ENCODE measurements at places on chromosomes 3 and 15.

GRCh38 chr15:27767918-27768640 lies 331.0 kb downstream of the OCA2 start:
- no peak for DNase-seq

DNA sequence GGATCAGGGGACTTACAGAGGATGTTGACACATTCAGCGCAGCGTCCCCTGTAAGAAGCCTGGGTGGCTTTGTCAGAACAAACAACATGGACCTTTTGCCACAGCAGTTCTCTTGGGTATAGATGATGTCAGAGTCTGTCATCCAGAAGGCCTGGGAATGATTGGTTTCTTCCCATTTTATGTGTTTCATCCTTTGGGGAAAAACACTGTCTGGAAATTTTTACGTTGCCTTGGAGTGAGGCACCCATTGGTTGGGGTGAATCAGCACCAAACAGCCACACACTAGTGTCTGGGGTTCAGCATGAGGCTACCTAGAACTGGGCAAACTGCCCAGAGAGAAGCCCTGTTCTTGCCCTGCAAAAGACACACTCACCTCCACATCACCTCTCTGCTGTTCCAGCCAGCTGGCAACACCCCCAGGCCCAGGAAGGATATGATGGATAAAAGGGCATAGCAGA lies 123.0 kb downstream of the FAM43A start:
- no peak for DNase-seq

DNA sequence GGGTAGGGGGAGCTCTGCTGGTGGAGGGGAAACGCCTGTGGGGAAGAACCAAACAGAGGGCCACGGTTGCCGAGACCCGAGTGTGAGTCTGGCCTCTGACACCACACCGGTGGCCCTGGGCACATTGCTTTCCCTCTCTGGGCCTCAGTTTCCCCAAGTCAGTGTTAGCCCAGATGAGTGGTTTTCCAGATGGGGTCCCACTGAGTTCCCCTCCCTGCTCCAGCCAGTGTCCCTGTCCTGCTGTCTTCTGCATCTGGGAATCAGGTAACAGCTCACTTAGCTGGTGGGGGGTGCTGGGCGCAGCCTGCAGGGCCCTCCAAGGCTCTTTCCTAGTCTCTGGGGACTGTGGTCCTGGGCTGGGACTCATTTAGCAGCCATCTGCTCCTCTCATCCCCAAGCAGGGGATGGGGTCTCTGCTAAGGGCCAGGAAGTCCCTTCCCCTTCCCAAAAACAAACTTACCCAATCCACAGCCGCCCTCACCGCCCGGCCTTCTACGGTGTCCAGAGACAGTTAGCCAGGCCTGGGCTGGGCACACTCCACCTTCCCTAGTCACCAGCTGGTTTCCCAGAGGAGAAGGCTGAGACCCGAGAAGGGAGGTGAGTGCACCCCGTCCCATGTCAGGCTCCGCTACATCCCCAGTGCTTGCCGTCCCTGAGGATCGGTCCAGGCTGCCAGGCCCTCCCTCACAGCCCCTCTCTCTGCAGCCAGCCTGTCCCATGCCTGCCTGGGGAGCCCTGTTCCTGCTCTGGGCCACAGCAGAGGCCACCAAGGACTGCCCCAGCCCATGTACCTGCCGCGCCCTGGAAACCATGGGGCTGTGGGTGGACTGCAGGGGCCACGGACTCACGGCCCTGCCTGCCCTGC lies 676 bp downstream of the GP9 start:
- no peak for DNase-seq

- no peak for DNase-seq
Measured at GRCh38 chr3:46906471-46907058, 29.0 kb downstream of the PTH1R start.

DNA sequence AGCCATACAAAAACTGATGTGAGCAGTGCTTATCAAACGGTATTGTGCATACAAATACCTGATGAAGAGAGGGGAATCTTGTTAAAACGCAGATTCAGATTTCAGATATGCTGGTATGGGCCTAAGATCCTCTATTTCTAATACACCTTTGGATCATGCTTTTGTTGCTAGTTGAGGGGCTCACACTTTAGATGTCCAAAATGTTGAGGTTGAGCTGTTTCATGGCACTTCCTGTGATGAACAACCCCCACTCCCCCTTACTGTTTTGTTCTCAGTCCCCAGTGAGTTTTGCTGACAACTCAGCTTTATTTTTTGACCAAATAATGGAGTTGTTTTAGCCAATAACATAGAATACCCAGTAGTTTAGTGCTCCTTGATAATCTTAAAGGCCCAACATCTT lies 53.2 kb downstream of the ROBO2 start:
- DNase-seq: no peak

DNA sequence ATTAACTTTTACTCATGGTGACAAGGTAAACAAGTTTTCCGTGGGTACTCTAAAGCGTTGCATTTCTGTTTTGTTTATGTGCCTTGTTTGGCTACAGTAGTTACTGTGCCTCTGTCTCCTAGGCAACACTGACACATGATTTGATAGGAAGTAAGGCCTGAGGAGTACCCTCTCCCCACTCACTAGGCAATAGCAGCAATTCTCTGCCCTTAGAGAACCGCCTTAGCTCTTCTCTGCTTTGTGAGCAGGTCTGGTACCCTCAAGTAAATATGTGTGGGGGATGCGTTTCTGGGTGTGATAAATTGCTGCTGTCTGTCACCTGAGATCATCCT lies at the start of gene IL5RA:
Gene IL5RA (minus strand): TSS at position 76 of the 332 bp plus-strand sequence. CDS start 5,390 bp downstream, outside the sequence.
- no peak for DNase-seq

GRCh38 chr3:17466028-17466427 lies 276.4 kb downstream of the TBC1D5 start:
- DNase-seq: no peak

DNA sequence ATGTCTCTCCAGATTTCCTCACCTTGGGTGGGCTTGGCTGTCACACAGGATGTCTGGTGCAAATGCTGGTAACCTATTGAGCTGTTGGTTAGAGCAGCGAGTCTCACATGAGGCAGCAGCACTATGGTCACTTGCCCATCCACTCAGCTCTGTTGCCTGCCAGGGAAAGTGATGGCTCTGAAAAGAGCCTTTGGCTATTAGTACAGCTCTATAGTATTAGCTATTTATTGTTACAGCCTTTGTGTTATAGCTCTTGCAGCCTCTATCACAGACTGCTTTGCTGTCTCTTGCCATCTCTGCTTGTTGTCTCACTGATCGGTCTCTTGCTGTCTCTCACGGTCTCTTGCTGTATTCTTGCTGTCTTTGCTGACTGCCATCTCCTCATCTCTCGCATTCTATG lies 114.3 kb downstream of the MFSD1 start:
- DNase-seq: no peak

GRCh38 chr15:52419494-52419893 lies 109.2 kb downstream of the MYO5A start:
- DNase-seq: no peak

DNA sequence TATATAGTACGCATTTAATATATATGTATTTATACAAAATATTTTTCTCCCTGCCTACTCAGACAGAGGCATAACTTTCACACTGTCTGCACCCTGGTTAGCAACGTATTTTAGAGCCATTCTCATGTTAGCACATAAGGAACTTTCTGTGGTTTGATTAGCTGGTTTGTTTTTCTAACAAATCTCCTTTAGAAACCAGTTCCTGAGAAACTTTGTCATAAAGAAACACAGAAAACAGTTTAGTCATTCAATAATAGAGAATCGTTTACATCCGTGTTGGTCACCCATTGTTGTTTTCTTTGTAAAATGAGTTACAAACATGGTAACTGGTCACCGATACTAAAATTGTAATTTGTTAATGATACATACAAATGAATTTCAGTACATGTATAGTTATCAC lies 5.9 kb upstream of the NGRN start:
- DNase-seq: no peak

GRCh38 chr3:124847051-124847450 lies 40.1 kb downstream of the ITGB5 start:
- no peak for DNase-seq

DNA sequence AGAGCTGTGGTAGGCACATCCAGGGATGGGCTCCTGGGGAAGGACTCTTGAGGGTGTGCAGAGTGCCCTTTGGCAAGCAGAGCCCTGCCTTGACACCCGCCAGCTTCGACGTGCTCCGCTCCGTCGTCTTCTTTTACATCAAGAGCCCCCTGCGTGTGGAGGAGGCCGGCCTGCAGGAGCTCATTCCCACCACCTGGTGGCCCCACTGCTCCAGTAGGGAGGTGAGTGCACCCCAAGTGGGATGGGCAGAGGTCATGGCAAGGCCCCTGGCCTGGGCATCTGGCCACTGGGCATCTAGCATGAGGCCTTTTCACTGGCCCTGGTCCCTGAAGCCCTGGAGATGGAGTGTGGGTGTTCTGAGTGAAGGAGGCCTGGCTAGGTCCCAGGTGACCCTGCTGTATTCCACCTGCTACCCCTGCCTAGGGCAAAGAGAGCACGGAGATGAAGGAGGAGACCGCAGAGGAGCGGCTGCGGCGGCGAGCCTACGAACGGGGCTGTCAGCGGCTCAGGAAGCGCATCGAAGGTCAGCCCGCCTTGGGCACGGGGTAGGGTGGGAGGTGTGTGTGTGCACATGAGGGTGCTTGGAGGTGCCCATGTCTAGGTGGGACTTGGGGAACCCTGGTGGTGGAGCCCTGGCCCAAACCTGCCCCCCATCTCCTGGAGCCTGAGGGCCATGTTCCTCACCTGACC lies 12.2 kb downstream of the RNF123 start:
- DNase-seq: no peak

- no peak for DNase-seq
Measured at GRCh38 chr3:69491975-69492374, 106.1 kb upstream of the FRMD4B start.

- DNase-seq: no peak
Measured at GRCh38 chr3:17755836-17756235, 13.4 kb upstream of the TBC1D5 start.

- DNase-seq: no peak
Measured at GRCh38 chr15:33135355-33135781, 59.1 kb downstream of the FMN1 start.

GRCh38 chr15:84748274-84749110 lies at the start of gene ZNF592:
ZNF592 (plus strand) TSS chr15:84748592; CDS start chr15:84782676, 34,084 bp downstream.
- peak; percentile 39 for DNase-seq

- DNase-seq: no peak
Measured at GRCh38 chr3:128319741-128320141, 146.9 kb downstream of the DNAJB8 start.

DNA sequence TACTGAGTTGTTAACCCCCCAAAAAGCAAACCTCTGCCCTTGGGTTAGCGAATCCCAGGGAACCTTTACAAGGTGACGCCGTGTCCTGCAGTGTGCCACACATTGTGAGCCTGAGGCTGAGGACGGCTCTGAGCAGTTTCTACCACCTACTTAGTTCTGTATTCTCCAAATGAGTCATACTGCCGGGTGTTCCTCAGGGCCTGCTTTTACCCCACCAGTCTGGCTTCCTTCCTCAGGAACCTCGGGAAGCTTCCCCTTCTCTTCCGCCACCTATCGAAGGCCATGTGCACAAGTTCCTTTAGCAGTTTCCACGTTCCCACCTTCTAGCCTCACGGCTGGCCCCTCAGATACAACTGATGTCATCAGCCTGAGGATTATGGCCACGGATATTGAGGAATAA lies 384.0 kb upstream of the TPM1 start:
- no peak for DNase-seq

- no peak for DNase-seq
Measured at GRCh38 chr3:175073219-175073905, 214.2 kb downstream of the NAALADL2 start.

GRCh38 chr3:171429635-171430034 lies 30.6 kb downstream of the TNIK start:
- no peak for DNase-seq

DNA sequence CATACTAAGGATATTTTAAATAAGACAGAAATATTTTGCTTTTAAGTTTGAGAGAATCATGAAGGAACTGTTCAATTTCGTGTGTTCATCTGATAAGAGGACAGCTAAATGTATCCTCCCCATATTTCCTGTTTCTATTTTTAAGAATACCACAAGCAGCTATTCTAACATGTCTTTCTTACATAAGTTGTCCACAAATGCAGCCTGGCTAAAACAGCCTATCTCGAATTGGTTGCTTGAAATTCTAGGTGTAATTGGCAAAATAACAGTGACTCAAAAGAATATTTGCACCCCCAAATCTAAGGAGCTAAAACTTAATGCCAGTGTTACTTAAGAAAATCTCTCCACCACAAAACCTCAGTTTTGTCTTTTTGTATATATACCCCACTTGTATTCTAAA lies 35.0 kb downstream of the BTLA start:
- no peak for DNase-seq

DNA sequence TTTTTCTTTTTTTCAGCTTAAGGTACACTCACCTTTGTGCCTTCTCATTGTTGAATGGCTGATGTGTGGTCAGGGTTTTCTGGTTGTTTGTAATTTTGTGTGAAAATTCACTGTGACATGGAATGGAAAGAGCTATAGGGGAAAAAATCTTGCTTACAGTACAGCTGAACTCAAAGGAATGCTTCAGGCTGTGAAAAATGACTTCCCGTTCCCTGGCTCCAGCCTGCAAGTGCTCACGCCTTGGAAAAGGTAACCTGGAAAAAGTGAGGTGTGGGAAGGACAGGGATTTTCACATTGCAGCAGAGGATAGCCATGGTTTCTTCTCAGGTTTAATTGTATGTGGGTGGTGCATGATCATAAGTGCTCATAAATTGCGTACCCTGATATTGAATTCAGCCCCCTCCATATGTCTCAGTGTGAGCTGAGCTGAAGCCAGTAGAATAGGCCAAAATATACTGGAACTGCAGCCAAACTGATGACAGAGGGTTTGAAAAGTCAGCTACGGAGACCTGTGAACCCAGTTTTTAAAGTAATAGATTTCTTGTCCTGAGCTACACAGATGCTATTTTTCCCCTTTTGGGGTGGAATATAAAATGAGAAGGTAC lies 228.7 kb upstream of the RASGRP1 start:
- no peak for DNase-seq

DNA sequence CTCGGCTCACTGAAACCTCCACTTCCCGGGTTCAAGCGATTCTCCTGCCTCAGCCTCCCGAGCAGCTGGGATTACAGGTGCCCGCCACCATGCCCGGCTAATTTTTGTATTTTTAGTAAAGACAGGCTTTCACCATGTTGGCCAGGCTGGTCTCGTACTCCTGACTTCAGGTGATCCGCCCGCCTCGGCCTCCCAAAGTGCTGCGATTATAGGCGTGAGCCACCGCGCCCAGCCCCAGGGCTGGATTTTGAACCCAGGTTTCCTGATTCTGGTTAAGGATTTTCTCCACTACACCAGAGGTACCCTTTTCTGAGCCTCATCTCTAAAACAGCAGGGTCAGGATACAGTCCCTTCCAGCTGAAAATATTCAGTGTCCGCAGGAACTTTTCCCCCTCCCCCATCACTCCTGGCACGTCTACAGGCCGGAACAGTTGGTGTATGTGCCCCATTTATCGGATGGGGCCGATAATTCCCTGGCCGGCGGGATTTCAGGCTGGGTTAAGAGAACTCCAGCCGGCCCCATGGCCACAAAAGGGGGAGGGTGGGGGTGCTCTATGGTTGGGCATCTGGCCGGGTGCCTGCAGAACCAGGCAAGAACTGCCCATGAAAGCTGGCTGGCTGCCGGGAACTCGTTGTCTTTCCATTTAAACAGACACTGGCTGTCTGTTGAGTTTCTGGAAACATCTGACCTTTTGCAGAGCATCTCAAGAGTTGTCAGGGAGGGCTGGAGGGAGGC lies 26.8 kb upstream of the SEMA4B start:
- peak; percentile 87 for DNase-seq

- no peak for DNase-seq
Measured at GRCh38 chr3:93867425-93867824, 106.3 kb downstream of the PROS1 start.

- no peak for DNase-seq
Measured at GRCh38 chr3:45773714-45774449, 22.5 kb downstream of the SLC6A20 start.

- no peak for DNase-seq
Measured at GRCh38 chr3:188559856-188560255, 405.9 kb downstream of the LPP start.

- no peak for DNase-seq
Measured at GRCh38 chr3:158712443-158712842, 19.8 kb downstream of the RARRES1 start.
